ENCODE measurements at places on chromosomes 7 and 10.

GRCh38 chr10:4013651-4014121 is 228.7 kb upstream of the KLF6 start:
- no peak for DNase-seq

GRCh38 chr7:16409777-16410176 is 11.6 kb downstream of the CRPPA start:
- no peak for DNase-seq

DNA sequence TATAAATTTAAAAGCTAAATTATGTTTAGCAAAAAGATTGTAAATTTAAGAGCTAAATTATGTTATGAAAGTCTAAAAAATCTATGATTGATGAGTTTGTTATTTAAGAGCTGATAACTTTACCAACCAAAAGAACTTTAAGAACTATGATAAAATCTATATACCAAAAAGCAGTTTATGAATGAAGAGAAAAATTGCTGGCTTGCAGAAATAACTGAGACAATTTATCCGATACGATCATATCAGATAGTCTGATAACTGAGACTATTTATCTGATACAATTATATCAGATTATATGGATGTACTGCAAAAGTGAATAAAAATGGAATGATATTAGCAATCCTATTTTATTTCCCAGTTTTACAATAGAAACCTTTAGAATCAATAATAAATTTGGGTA is 50.2 kb downstream of the IQUB start:
- no peak for DNase-seq

DNA sequence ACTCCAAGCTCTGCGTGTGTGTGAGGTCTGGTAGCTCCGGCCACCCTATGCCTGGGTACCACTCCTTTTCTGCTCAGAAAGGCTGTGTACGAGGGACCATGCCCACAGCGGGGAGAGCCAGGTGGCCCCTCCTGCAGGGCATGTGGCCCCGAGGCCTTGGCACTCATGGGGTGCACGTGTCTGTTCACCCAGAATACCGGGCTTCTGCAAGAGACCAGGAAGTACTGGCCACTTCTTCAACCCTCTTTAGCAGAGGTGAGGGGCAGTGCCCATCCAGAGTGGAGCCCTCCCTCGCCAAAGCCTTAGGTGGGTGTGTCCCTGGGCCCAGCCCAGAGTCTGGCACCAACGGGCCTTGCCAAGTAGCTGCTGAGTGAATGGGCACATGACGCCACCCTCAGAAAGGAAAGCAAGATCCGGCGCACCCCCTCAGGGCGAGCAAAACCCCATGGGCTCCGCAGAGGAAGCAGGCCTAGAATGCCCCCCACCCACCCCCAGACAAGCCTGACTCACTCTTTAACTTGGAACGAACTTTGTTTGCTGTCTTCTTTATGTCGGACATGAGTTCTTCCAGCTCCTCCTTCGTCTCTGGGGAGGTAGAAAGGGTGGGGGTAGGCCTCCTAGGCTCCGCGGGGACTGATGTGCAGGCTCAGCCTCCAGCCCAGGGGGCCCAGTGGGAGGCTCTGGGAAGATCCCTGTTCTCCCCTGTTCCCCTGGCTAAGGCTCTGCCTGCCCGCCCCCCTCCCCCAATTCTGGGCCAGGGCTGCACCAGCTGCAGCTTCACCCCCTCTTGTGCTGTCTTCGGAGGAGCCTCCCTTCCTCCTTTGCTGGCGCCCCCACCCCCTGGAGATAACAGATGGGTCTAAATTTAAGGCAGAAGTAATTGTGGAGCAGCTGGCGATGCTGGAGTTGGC is 14.6 kb downstream of the STX1A start:
- no peak for DNase-seq

DNA sequence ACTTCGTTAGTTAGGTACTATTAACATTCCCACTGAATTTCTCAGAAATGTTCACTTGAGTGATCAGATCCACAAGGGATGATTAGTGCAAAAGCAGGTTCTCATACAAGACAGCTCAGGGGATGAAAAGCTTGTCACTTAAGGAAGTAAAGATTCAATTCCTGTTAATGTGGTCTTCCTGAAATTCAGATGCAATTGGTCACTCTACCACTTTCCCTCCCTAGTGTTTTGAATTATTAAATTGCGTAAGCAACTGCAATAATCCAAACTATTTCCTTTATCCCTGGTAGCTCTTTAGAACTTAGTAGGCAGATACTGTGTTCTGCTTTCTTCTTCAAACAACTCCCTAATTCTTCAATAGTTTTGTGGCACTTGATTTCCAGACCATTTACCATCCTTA is 121.4 kb downstream of the MAGI2 start:
- no peak for DNase-seq

GRCh38 chr7:15166620-15167019 is 264.1 kb upstream of the DGKB start:
- no peak for DNase-seq

DNA sequence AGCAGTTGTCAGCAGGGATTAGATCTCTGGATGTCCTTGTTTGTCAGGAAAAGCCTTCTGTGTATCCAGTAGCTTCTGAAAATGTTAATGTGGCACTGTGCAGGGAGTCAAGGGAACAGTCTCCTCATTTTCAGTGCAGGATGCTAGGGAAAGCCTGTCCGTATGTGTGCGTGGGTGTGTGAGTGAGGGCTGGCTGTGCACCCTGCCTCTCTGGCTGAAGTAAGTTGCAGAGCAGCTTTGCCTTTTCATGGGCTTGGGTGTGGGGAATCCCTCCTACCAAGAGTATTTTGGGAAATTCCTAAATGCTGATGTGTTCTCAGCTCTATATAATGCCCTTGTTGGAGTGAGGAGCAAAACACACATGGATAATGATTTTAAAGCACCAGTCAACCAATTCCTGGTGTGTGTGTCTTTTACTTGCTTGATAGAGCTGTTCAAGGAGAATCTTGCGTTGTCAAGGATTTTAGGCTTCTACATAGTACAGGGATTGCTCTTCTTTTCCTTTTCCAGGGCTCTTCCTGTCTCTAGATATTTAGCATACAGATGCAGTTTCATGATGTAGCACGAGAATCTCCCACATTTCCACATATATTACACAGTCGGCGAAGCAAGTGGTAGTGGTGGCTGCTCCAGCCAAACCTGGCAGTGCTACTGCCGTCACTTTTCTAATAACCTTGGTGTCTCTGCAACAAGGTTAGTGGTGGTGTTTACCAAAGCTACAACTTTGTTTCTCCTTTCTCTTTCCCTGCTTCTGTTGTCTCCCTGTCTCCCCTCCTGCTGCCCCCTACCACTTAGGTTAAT is 92.8 kb downstream of the MCU start:
- DNase-seq = no peak

GRCh38 chr7:23334482-23335056 is 35.4 kb downstream of the MALSU1 start:
- no peak for DNase-seq

- no peak for DNase-seq
These were observed 633.2 kb downstream of the ACTR3B start for GRCh38 chr7:153392726-153393125.

DNA sequence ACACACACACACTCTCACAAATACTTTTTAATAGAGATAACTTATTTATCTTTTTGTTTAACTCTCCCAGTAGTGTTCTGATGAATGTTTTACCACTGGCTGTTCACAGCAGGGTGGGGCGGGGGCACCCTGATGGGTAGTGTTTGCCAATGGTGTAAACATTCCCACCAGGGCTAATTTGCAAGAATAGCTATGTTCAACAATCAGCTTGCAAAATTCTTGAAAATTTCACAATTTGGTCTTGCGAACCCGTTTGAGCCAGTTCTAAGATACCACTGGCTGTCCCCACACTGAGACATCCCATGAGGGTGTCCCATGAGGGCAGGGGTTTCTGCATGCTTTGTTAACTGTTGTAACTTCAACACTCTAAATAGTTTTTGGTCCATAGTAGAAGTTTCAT is 348.5 kb downstream of the CXCL12 start:
- no peak for DNase-seq

DNA sequence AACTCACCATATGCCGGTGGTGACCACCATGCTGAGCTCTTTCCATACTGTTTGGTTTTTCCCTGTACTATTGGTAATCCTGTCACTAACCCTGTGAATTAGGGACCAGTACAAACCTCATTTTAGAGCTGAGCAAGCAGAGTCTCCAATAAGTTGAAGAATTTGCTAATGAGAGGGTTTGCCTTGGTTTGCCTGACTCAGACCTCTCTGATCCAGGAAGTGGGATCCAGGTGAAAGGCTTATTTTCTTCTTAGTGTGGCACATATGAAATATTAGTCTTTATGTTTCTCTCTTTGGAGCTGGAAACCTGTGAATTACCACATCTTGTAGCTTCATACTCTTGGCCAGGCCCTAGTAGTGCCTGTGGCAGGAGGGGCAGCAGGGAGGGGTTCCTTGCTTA is 114.1 kb upstream of the IGFBP3 start:
- DNase-seq = no peak

- DNase-seq = no peak
These were observed 75.9 kb downstream of the INSIG1 start for GRCh38 chr7:155373359-155374273.

Data from naive thymus-derived CD8-positive, alpha-beta T cell (primary cell).